Fibroblast of skin of right quadriceps (primary cell): ENCODE measurements at places on chromosomes 6 and 20.
A peak's percentile ranks its signal among the peaks of the same experiment; 100 is the strongest.

DNA sequence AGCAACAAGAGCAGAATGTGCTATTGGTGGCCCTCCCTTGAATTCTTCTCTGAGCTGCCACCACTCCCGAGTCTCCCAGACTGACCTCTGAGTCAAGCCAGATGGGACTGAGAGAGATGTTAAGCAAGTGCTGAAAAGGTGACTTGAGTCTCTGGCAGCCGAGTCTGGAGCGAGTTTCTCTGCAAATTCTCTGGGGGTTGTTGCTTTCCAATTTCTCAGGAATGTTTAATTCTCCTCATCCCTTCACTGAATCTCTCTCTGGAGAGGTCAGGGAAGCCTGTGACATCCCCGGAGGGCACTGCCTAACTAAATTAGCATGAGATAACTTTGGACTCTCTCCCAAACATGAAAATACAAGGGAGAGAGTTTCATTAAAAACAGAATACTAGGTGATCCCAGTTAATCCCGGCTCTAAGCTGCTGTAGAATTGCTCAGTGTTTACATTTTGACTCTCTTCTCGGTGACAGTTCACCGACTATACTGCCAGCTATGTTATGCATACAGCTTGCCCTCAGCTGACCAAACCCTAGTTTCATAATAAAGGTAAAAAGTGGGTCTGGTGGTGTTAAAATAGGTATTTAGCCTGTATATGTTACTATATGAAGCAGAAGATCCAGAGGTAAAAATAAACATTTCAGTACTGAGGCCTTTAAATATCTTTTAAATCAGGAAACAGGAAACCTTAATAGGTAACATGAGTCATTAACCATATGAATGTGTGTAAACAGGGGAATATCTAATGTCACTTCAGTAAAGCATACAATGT lies 157.9 kb downstream of the FOXC1 start:
- peak; percentile 71 for DNase-seq

GRCh38 chr6:119172824-119173223 lies 94.4 kb upstream of the FAM184A start:
- DNase-seq, result no peak

DNA sequence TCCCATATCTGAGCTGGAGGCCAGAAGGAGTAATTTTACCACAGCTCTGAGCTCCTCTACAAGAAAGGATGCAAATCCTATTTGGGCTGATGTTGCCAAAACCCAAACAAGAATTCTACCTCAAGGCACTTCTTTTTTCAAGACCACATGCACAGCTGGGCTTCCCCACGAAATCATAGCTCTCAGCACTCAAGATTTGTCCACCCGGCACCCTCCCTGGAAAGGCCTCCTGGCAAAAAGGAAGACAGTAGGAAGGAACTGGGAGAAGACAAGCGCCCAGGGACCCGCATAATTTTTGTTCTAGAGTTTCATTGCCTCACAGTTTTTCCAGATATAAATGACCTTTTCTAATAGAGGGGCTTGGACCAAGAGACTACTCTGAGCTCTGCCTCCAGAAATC lies 90.5 kb downstream of the BANF2 start:
- no peak for DNase-seq

DNA sequence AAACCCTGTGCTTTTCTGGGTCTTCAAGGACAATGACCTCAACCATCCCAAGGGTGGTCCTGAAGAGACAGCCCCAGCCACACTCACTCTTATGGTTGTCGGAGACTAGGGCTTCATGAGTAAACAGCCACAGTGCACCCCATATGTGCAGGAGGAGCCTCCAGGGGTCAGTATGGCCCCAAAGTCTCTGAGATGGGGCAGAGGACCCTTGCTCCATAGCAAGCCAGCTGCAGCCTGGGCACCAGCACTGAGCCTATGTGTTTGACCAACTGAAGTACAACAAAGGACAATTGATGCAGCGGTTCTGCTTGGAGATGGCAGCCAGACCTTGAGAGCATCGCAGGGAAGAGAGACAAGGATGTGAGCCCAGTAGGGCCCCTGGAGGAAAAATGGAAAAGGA lies 112.2 kb downstream of the LRFN2 start:
- no peak for DNase-seq

- DNase-seq, result no peak
These were observed 255.6 kb downstream of the PREX1 start for GRCh38 chr20:48571949-48572847.

DNA sequence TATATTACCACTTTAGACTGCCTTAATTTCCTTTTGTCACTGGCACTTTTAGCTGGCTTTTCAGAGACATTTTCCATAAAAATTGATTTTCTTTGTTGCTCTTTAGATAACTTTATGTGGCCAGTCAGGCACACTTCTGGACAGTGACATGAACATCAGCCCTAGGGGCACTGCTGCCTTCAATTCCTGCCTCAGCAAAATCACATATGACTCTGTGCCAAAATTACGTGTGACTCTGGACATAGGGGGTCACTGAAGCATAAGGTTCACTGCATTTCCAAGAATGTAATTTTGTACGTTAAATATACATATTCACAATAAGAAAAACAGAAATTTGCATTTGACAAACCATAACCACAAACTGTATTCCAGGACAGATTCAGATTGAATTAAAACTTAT lies 66.5 kb downstream of the ESF1 start:
- DNase-seq, result no peak

DNA sequence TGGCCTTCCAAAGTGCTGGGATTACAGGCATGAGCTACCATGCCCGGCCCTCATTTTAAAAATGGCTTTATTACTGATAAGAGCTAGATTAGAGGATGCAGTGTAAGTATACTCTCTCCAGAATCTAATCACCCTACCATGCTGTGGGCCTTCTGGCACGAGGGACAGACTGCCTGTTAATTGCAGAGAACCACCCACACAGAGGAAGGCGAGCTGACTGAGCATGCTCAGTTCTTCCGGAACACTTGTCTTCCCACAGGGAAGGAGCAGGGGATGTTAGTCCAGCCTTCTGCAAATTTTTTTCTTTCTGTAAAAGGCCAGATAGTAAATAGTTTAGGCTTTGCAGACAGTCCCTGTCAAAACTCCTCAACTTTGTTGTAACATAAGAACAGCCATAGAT lies 48.9 kb downstream of the ALDH5A1 start:
- DNase-seq, result no peak

GRCh38 chr6:167839343-167839742 lies 12.6 kb downstream of the AFDN start:
- DNase-seq, result no peak

DNA sequence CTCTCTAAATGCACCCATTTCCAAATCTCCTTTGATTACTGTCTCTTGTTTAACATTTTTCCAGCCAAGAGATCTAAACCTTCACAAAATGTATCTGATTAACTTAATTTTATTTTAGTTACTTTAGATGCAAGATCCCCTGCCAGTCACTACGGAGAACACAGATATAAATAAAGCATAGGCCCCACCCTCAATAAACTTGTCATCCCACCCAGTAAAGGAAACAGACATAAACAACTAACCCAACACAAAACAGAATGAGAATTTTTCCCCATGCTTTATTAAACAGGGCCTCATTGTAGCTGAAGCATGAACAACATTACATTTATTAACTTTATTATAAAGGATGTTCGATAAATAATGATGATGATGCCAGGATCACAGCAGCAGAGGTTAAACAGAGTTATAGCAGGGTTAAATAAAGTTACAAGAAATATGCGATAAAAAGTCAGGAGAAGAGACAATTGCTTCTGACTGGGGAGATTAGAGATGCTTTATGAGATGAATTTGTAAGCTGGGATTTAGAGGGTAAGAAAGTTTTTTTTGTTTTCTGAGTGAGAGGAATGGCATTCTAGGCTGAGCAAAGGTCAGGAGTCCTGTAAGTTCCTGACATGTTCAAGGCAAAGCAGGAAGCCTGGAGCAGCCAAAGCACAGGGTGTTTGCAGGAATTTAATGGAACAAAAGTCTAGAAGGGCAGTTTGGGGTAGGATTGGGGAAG lies 41.1 kb downstream of the TFAP2A start:
- DNase-seq, result no peak

DNA sequence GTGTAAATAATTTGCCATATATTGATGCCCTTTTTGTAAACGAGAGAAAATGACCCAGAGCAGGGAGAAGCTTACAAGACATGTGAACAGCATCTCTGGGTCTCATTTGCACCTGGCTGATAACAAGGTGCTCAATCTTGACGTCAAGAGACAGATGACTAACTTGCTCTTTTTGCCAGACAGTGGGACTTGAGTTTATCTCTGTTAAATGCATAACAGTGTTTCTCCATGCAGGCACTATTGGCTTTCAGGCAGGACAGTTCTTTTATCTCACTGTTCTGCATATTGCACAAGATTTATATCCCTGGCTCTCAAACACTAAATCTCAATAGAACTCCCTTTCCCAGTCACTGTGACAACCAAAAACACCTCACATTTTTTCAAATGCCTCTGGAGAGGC lies 56.4 kb downstream of the RFX6 start:
- no peak for DNase-seq

DNA sequence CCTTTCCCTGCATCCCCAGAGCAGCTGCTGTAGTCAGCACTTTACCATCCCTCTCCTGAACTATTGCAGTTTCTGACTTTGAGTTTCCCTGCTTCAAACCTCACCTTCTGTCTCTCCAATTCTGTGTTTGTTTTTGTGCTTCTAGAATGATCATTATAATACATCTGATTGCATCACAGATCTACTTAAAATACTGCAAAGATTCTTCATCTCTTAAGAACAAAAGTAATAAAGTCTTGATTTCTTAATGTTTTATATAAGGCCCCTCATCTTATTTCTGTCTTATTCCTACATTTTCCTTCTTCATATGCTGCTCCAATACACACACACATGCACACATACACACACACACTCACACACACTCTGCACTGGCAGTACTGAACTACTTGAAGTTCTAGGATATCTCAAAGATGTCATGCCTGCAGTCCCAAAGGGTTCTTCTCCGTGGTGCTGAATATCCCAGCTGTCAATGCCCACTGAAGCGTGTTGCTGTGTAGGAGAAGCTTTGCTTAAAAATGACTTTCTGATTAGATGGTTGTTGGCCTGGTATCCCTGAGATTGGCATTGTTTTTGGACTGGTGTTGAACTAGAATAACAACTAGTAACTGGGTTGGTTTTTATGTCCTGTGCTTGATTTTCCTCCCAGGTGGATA lies 97.2 kb downstream of the MAP3K4 start:
- DNase-seq, result peak; percentile 17

- no peak for DNase-seq
These were observed 33.2 kb upstream of the MYB start for GRCh38 chr6:135147637-135148592.

- DNase-seq, result no peak
These were observed 12.6 kb downstream of the RNF217 start for GRCh38 chr6:124974771-124975377.

DNA sequence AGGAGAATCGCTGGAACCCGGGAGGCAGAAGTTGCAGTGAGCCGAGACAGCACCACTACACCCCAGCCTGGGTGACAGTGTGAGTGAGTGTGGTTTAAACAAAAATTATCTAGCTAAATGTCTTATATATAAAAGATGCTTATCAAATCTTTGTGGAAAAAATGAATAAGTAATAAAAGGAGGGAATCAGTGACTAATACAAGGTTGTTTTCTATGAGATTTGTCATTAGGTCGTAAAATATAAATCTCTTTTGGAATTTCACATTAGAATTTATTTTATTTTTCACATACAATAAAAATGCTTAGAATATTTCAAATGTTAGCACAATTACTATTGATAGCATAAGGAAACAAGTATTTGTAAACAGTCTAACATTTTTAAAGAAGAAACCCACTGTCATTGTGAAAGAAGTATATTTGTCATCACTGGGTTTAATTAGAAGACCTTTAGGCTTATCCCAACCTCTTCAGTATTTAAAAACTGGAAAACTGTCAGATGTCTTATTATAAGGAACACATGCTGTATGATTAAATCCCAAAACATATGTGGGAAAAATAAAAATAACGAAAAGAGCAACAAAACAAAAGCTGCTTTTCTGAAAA lies 47.1 kb downstream of the ASCC3 start:
- DNase-seq, result peak; percentile 65

GRCh38 chr6:111990214-111990613 lies 63.7 kb upstream of the CCN6 start:
- DNase-seq, result no peak

GRCh38 chr6:111024681-111025080 lies 42.8 kb downstream of the RPF2 start:
- DNase-seq, result no peak

GRCh38 chr20:54539521-54540046 lies 64.2 kb downstream of the DOK5 start:
- no peak for DNase-seq

DNA sequence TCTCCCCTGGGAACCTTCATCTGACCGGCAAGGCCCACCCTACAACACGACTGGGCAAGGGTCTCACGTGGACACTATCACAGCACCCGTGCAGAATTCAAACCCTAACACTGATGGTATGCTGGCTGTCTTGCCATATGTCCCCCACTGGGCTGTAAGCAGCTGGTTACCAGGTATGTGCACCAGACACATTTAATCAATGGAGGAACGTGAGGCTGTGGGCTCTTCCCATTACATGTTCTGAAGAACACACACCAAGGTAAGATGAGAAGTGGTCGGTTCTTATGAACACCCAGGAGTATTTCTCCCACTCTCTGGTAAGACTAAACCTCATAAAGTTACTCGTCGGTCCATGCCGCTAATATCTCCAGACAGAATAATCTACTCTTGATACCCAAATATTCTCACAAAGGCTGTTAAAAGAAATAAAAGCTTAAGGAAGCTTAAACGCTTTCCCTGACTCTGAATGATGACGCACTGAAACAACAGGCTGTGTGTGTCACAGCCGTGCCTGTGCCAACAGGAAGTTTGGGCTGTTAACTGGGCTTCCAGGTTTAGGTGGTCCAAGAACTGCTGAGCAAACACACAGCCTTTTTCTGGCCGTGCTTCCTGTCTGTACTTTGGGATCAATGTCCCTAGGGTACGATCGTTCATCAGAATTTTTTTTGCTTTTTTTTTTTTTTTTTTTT lies 75.3 kb downstream of the SLC23A2 start:
- DNase-seq, result peak; percentile 60

DNA sequence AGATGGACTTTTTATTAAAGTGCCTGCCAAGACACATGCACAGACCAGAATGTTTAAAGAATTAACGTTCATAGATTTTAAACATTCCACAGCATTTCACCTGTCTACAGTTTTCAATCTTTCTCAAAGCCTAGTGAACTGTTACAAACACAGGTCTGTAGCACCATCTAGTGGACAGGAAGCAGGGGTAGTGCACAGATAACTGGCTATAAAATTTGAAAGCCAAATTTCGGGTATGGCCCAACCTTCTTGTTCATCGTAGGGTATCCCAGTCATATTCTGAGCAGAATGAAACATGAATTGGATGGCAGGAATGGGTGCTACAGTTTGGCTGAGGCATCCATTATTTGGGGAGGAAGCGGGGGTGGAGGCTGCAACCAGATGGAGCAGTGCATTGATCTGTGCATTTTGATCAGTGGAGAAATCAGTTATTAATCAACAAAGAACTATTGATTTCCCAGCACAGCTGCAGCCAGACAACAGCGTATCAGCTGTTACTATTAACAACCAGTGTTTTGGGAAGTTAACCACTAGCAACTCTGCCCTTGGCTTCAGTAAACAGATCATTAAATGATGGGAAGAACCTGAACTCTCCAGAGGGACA lies 56.1 kb upstream of the B3GAT2 start:
- DNase-seq, result peak; percentile 39
